BE2C (cell line): ENCODE measurements at places on chromosomes 16 and 17.
A peak's percentile ranks its signal among the peaks of the same experiment; 100 is the strongest.

GRCh38 chr17:82952019-82952418, 112.2 kb upstream of the ZNF750 start:
- peak; percentile 3 for DNase-seq

DNA sequence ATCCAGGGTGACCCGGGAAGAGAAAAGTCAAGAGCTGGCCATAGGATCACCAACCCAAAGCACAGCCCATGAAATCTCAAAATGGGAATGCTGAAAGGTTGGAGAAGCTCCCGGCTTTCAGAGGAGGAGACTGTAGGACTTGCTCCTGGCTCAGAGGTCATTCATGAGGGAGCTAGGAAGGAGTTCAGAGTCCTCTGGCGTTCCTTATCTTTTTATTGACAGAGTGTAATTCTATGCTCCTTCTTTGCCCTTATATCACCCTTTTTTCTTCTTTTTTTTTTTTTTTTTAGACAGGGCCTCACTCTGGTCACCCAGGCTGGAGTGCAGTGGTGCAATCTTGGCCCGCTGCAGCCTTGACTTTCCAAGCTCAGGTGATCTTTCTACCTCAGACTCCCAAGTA, 27.3 kb upstream of the CNOT1 start:
- DNase-seq, result no peak

- peak; percentile 84 for DNase-seq
Observed at GRCh38 chr17:74354123-74354522, 7.5 kb downstream of the BTBD17 start.

DNA sequence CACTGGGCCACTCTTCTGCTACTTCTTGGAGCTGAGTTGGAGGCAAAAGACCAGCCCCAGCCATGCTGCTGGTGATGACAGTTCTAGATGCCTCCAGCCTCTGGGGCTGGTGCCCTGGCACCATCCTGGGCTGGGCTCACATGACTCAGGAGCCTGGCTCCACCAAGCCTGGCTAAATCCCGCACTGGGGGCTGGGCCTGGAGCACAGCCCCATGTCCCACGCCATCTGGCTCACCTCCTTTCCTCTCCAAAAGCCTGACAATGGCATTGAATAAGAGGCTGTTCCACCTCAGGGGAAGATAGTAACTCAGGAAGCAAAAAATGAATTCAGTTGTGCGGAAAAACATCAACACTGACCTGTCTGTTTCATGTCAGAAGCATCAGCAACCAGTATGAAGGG, 45.1 kb upstream of the MTSS2 start:
- no peak for DNase-seq

- no peak for DNase-seq
Observed at GRCh38 chr16:1096169-1097082, at the start of gene C1QTNF8. TSS of gene C1QTNF8 (minus strand) at chr16:1096244. CDS start at chr16:1094922, 1,322 bp downstream.

DNA sequence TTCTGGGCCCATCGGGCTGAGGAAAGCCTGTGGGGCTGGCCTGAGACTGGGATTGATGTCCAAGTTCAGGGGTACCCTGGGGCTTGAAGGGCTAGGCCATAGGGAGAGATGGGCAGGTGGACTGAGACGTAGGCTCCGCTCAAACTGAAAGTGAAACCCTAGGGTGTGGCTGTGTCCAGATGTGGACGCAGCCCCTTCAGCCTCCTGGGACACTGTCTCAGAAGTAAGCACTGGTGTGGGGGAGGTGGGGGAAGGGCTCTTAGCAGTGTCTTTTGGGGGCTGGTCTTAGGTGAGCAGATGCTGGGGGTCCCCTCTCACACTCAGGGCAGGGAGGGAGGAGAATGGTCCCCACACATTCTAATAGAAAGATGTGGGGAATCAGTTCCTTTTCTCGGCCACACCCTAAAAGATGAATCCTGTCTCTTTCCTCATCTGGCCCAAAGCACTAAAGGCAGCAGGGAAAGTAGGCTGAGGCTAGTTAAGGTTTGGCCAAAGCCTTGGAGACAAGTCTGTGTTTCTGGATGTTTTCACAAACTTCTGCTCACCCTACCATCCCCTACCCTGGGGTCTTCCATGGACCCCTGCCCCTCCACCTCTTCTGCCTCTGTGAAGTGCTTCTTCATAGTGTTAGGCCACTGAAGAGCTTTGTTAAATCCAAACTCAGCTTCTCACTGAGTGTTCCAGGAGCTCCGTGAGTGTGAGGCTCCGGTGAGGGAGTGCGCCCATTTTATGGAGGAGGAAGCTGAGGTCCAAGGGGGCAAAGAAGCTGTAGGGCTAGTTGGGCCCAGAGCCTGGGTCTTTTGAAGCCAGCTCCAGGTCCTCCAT, 5.6 kb downstream of the FMNL1 start:
- no peak for DNase-seq

DNA sequence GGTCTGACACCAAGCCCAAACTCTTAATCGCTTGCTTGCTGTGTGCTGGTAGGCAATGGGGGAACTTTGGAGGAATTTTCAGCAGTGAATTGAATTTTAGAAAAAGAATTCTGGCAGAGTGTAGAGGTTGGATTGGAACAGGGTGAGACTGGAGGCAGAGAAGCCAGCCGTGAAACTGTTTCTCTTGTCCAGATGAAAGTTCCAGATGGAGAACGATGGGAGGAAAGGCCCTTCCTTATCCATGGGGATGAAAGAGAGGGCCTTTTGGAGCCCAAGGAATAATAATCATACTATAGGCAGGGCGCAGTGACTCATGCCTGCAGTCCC, 26.0 kb downstream of the NEUROD2 start:
- no peak for DNase-seq

DNA sequence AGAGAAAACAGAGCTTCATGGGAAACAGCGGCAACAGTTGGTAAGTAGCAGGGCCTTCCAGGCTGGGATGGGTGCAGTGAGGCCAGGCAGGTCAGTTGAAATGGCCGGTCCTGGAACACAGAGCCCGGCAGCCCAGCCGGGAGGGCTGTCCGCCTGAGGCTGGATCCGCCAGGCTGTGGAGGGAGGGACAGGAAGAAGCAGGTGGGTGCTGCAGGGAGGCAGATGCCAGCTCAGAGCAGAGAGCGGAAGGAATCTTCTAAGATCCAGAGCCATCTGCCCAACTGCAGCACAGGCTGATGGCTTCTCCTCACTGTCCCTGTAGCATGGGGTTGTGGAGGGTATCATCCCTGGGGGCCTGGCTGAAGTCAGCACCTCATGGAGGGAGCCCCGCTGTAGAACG, 599 bp downstream of the RNF112 start:
- DNase-seq, result no peak

GRCh38 chr17:1915889-1916288, 86.1 kb downstream of the RPA1 start:
- no peak for DNase-seq

DNA sequence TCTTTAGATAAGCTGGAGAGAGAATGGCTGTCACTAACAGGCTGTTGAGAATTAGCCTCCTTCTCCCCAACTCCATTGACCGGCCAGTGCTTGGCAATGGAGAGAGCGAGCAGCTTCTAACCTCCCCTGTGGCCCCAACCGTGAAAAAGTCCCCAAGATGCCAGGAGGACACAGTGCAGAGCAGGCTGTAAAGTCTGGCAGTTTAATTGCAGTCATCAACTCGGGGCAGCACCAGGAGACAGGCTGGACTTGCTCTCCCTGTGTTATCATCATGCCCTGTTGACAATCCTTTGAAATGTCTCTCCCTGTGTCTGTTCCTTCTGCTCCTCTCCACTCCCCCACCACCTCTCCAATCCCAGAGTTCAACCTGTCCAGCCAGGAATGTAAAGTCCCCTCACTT, 705 bp upstream of the CDRT4 start:
- DNase-seq, result no peak

GRCh38 chr17:29625037-29625750, 2.5 kb upstream of the CORO6 start:
- DNase-seq, result peak; percentile 67

DNA sequence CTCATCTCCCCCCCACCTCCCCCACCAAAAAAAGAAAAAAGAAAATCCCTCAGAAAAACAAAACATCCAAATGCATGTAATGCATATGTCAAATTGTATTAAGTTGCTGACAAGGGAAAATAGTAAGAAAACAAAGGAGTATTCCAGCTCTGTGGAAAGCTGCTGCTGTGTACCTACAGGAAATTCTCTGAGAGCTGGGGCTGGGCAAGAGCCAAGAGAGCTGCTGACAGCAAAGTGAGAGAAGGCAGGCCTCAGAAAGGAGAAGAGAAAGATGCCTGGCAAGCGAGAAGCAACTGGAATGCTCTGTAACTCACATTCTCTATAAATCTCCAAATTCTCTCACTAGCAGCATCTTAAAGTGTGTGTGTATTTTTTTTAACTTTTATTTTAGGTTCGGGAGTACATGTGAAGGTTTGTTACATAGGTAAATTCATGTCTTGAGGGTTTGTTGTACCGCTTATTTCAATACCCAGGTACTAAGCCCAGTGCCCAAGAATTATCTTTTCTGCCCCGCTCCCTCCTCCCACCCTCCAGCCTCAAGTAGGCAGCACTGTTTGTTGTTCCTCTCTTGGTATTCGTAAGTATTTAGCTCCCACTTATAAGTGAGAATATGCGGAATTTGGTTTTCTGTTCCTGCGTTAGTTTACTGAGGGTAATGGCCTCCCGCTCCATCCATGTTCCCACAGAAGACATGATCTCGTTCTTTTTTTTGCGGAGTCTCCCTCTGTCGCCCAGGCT, 24.4 kb downstream of the CNTROB start:
- DNase-seq, result peak; percentile 7

GRCh38 chr17:59826706-59827453, 65.9 kb downstream of the TUBD1 start:
- DNase-seq, result no peak

- DNase-seq, result no peak
Observed at GRCh38 chr16:70470141-70470926, 15.9 kb downstream of the FCSK start.

DNA sequence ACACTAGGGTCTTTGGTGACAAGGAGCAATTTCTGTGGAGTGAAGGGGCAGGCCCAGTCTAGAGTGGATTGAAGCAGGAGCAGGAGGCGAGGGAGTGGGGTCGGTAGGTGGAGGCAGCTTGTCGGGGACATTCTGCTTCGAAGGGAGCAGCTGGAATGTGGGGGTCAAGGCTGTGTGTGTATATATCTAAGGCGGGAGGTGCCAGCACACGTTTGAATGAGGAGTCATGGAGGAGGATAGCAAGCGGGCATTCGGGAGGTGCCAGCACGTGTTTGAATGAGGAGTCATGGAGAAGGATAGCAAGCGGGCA, 17.7 kb downstream of the NT5M start:
- no peak for DNase-seq

DNA sequence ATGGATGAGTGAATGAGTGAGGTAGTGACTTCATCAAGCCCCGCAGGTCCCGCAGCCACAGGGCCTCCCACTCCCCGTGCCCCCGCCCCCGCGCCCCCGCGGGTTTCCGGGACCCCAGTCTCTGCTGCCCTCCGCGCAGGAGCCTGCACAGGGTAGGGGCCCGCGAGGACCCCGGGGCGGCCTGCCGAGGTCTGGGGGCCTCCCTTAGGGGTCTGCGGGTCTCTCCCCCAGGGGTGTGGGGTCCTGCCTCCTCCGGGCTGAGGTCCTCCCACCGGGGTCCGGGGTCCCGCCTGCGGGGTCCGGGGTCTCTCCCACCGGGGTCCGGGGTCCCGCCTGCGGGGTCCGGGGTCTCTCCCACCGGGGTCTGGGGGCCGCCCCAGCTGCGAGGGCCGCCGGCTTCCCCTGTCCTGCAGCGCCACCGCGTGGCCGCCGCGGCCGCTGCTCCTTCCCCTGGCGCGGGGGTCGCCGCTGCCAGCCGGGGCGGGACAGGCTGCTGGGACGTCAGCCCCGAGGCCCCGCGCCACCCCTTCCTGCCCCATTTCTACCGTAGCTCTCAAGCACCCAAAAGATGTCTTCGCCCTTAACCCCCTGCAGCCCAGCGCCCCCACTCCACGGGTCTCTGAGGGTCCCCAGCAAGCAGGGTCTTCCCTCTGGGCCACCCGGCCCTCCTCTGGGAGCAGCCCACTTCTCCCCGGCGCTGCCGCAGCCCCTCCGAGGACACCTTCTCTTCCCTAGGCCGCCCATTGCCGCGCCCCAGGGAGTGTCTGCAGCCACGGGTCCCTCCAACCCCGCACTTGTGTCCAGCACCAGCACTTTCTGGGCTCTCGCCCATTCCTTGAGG, 10.4 kb upstream of the CHMP6 start:
- DNase-seq, result peak; percentile 63

DNA sequence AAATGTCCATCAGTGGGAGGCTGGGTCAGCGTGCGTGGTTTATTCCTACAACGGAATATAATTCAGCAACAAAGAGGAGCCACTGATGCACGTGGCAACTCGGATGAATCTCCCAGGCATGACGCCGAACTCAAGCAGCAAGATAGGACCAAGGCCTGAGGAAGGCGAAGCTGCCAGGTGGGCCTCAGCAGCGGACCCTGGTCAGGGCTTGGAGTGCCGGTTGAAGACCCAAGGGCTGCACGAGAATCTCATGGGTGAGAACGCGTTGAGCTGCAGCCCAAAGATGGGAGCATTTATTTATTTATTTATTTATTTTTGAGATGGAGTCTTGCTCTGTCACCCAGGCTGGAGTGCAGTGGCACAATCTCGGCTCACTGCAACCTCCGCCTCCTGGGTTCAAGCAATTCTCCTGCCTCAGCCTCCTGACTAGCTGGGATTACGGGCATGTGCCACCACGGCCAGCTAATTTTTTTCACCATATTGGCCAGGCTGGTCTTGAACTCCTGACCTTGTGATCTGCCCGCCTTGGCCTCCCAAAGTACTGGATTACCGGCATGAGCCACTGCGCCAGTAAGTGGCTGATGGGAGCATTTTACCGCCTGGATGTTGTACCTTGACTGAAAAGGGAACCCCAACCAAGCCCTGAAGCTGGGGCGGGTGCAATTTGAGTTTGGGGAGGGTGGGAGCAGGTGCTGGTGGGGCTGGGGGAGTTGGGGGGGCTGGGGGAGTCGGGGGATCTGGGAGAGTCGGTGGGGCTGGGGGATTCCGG, 18.1 kb upstream of the BAHCC1 start:
- no peak for DNase-seq

DNA sequence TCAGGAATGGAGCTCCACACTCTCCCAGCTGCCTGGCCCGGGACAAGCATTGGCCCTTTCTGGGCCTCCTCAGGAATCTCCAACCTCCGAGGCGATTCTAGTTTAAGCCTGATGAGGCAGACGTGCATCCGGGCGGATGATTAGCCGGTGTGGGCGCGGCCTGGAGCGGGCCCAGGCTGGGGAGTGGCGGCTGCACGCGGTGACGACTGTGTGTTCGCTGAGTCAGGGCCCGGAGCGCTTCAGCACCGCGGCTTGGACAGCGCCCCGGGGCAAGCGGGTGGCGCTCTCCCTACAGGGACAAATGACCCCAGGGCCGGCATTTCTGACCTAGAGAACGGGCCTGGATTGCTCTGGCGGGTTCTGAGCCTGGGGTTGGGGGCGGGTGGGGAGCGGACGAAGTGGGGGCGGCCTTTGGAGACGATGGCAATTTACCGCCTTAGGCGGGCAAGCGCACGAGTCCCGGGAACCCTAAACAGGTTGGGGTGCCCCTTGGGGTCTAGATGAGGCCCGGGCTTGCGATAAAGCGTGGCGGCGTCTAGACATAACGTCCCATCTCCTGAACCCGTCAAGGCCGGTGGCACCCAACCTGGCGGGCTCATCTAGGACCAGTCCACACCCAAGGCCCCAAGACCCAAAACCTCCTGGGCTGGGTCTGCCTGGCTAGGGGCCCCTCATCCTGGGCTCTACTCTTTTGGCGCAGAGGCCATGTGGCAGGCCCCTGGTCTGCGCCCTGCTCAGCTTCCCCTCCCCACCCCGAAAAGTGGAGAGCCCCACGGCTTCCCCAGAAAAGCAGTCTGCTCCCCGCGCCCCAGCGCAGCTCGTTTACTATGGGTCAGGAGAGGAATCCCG, 22.3 kb upstream of the ZNHIT3 start:
- DNase-seq, result no peak

GRCh38 chr17:75909812-75910274, 5.2 kb upstream of the MRPL38 start:
- peak; percentile 75 for DNase-seq
